RWPE2 (cell line): ENCODE measurements at places on chromosomes 12 and 14.

DNA sequence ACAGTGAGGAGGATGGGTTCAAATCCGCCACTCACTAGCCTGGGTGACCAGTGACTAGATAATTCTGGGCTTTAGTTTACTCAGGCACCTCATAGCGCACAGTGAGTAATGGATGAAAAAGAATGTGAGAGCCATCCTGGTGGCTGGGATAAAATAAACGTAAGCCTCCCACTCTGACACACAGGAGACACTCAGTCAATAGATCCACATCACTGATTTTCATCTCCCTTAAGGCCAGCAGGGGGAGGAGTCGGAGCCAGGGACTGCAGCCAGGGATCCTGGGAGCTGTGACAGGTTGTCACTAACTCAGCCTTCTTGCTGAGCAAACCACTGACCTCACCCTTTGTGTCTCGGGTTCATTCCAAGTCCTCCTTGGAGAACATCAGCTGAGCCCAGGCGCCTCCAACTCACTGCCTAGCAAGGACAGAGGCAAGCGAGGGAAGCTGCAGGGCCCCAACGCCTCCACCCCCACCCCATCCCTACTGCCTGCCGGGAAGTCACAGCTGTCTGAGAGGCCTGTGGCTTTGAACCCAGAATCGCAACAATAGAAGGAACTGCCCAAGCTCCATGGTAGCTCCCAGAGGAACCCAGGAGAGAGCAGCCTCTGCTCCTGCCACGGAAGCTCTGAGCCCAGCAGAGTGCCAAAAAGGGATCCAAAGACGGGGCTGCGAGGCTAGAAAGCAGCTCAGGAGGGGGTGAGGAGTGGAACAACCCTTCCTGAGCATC, 30.7 kb downstream of the PXN start:
- no peak for DNase-seq

DNA sequence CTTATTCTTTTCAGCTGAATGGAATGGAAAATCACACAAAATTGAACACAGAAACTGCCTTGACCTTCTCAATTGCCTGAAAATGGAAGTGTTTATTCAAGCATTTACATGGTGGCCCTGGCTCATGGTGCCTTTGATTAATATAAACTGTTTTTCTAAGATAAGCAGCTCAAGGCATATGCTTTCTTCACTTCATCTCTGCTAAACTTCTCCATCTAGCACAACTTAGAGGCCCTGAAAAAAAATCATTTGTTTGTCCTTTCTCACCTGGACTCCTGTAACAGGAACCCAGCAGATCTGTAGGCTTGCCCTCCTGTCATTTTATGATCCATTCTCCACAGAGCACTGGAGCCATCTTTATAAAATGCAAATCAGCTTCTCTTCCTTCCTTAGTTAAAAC, 117.5 kb upstream of the KRR1 start:
- no peak for DNase-seq

DNA sequence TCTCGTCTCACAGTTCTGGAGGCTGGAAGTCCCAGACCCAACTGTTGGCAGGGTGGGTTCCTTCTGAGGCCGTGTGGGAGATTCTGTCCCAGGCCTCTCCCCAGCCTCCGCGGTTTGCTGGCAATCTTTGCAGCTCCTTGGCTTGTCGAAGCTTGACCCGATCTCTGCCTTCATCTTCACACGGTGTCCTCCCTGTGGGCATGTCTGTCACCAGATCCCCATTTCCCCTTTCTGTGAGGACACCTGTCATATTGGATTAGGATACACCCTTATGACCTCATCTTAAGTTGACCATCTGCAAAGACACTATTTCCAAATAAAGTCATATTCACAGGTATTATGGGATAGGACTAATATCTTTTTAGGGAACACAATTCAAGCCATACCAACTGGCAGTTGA, 22.6 kb upstream of the LRP1-AS start:
- DNase-seq = no peak

DNA sequence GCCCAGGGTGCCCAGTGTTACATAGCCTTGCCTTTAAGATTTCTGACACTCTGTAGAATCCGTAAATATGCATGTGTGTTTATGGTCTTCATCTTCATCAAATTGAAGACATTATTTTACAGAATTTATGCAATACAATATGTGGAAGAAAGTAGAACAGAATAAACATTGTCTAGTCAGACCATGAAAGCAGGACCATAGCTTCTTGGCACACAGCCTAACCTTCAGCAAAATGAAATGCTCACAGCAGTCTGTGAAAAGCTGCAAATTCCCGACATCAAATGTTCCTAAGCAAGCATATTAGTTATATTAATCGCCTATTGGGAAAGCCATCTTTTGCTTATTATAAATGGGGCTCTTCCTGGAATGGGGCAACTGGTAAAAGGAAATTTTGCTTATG, 111.3 kb upstream of the GARIN2 start:
- no peak for DNase-seq

DNA sequence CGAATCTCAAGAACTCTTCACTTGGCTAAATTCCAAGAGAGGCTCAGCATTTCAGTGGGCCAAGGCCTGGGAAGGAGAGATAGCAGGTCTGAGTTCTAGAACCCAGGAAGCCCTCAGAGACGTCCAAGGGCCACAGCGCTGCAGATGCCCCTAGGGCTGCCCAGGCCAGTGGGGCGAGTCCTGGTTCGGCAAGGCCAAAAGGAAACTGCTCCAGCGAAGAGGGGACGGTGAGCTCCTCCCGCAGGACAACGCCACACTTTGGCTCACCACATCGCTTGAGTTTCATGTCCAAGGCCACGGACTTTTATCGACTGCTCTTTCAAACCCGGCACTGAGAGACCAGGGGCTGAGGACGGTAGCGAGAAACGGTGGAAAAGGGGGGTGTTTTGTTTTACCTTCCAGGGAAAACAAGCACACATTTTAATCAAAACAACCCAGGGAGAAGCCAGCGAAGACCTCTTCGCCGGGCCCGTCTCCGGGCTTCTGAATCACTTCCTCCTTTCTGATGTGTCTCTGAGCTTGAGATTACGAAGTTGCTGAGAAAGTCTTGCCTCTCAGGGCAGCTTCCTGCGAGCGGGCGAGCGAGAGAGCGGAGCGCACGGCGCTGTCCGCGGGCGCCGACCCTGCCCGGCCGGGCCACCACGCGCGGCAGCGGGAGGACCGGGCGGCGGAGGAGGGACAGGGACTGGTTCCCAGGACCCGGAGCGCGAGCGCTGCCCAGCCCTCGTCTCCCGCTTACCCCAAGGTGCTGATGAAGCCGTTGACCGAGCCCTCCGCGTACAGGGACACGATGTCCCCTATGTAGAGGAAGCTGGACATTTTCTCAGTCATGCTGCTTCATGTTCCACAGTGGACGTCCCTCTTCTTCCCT, 808 bp downstream of the ITPR2 start:
- no peak for DNase-seq

- DNase-seq = no peak
Observed at GRCh38 chr12:46669720-46670119, 156.1 kb downstream of the SLC38A4 start.
